ENCODE measurements at places on chromosomes 6 and 20.

DNA sequence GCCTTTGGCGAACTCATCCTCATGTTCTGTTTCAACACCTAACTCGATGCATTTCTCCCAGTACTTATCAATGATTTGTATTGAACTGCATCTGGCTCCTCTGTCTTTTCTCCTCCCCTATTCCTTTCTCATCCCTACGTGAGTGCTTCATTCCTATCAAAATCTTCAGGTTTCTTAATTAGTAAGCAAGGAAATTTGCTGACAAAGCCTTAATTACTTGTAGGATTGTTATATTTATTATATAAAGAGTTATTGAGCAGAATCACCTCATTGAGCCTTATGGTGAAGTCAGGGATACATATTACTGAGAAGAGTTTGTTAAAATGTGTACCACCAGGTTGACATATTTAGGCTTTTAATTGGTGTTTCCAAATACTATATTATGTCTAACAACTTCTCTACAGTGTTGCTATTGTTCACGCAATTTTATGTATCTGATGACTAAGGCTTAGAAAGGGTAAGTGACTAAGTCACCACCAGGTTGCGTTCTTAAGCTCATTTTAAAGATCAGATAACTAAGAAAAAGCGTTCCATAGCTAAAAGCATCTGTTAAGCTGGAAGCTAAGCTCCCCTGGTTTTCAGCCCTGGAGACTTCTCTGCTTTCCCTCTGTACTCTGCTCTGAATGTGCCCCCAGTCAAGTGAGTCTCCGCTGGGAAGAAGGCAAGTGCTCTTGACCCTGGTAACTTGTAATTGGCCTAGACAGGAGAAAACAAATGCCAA is 18.9 kb downstream of the SCGN start:
- DNase-seq: no peak

DNA sequence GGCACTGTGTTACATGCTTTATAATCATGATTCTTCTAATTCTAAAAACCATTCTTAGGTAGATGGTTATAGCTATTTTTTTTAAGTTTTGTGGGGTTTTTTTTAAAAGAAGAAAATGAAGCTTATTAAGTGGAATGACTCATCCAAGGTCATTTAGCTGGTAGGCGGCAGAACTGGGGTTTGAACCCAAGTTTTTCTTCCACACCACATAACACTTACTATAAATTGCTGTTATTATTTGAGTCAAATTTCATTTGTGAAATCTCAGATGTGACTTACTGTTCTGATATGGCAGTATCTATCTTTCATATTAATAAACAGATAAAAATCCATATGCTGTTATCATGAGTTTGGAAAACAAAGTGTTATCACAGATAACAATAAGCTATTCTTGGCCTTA is 10.4 kb upstream of the COL10A1 start:
- DNase-seq: no peak

- no peak for DNase-seq
These were observed 1.6 kb upstream of the REV3L start for GRCh38 chr6:111484633-111484930.

GRCh38 chr6:147266821-147267220 is 62.6 kb downstream of the STXBP5 start:
- no peak for DNase-seq

- DNase-seq: no peak
These were observed 55.7 kb upstream of the PREP start for GRCh38 chr6:105458551-105458950.

- no peak for DNase-seq
These were observed 137.2 kb upstream of the PRND start for GRCh38 chr20:4584510-4584909.

GRCh38 chr6:20811109-20811761 is 277.0 kb downstream of the CDKAL1 start:
- DNase-seq: no peak

DNA sequence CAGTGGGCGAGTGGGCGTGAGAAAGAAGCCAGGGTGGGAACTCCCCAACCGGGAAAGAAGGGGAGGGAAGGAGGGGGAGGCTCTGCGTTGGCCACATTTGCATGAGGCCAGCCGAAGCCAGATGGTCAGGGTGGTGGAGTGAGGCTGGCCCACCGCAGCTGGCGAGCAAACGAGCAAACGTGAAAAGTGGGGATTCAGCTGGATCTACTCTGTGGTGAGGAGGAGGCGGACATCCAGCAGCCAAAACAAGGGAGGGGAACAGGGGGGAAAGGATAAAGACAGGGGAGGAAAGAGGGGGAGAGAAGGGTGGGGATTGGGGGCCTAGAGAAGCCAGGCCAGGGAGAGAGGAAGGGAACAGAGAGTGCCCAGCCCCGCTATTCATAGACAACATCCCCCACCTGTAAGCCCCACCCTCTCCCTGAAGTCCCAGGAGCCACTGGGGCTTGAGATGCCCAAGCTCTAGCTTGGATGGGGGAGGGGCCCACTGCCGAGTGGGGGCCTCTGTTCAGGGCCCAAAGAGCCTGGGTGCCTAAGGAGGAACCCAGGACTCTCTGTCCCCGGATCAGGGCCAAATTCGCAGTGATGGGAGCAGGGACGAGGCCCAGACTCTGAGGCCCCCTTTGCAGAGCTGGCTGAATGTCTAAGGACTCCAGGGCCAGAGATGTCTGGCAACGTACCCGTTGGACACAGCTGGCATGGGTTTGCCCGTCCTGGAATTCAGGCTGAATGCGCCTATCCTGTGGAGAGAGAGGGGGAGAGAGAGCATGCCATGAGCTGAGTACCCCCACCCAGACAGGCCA is 45.1 kb downstream of the CPNE5 start:
- no peak for DNase-seq

- DNase-seq: no peak
These were observed 77.3 kb downstream of the CHD6 start for GRCh38 chr20:41540918-41541317.

- no peak for DNase-seq
These were observed 62.3 kb downstream of the STK4 start for GRCh38 chr20:45028424-45029136.

DNA sequence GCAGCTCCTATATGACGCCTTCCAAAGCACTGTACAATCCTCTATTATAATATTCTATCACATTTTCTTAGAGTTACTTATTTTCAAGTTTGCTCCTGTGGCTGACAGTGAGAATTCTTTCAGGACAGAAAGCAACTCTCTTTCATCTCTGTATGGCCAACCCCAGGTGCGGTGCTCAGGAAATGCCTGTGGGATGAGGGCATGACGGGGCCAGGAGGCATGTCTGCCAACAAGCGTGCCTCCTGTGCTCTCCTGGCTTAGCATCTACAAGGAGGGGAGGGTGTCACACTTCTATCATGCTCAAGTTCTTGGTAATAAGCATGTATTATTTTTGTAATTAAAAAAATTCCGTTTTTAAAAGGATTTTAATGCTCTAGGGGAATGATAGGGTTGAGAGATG is 11.4 kb downstream of the MRPL14 start:
- DNase-seq: no peak

Data from KG1 (cell line).